GM12891 (cell line): ENCODE measurements at places on chromosomes 7 and 10.

DNA sequence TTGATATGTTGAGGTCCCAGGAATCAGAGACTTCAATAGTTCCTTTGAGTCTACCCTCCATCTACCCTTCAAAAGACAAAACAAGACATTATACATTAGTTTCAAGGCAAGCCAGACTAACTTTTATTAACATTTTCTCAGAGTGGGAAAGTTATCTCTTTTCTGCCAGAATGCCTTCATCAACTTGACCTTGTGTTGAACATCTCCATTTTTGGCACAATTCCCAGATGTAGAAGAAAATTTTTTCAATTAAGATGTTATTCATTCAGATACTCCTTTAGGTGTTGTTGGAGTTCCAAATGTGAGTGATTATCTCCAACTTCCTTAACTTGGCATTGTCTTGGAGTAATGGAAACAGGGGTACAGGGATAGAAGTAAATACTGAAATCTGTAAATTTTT is 59.1 kb downstream of the NRF1 start:
- no peak for DNase-seq

DNA sequence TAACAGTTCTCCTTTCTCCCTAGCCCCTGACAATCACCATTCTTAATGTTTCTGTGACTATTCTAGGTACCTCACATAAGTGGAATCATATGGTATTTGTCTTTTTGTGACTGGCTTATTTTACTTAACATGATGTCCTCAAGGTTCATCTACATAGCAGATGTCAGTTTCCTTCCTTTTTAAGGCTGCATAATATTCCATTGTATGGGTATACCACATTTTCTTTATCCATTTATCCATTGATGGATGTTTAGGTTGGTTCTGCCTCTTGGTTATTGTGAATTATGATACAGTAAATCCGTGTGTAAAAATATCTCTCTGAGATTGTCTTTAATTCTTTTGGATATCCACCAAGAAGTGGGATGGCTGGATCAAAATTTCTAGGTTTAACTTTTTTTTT is 13.2 kb downstream of the BBS9 start:
- no peak for DNase-seq

- no peak for DNase-seq
Observed at GRCh38 chr7:91107460-91107859, 156.8 kb upstream of the FZD1 start.

- DNase-seq: no peak
Observed at GRCh38 chr7:109950256-109950655, 1140.7 kb upstream of the LRRN3 start.

GRCh38 chr10:49653273-49653929 is 26.1 kb upstream of the C10orf53 start:
- DNase-seq: no peak

DNA sequence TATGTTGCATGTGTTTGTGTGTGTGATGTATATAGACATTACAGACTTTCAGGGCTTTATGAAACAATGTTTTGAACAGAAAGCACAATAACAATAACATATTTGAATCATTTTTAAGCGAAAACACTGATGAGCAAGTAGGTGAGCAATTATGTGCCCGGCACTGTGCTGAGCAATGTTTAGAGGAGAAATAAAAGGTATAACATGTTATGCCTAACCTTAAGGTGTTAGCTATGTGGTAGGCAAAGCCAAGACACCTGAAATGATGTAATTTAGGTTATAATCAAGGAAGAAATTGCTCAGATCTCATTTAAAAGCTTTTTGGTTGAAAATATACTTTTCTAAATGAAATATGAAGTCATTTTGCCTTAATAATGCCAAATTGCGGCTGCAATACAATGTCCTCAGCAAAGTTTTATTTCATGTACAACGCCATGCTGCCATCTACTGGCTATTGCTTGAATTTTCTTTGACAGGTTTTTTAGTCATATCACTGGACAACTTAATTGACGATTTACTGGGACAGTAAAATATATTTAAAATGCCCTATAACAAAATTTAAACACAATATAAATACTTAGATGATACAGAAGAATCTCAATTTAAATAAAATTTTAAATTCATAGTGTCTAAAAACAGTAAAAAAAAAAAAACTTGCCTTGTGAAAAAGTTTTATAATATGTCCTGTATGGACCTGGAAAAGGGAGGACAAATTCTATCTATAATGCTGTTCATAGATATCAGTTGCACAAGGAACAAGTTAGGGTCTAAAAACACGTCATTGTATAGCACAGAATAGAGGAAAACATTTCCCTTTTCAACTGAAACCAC is 131.1 kb upstream of the CDK1 start:
- no peak for DNase-seq
